Nucleus accumbens (tissue), 56 donors: ENCODE measurements at places on chromosomes 12 and 14.

DNA sequence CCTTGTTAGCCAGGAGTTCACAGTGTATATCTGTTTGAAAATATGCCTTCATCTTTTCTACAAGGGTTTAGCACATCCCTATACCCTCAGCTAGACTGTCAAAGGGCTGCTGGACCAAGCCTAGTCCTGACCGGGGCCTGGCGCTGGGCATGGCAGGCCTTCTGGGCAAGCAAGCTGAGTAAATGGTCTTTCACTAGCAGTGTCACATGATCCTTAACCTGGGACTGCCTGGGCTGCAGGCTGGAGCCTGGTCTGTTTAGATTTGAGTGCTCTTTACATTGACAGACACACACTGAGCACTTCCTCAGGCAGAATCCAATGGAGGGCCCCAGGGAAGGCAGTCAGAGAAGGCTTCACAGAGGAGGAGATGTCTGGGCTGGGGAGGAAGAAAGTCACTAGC lies 6.9 kb upstream of the AVIL start:
- no peak for DNase-seq

- DNase-seq: no peak
These were observed 47.8 kb downstream of the LRCOL1 start for GRCh38 chr12:132562489-132563021.

DNA sequence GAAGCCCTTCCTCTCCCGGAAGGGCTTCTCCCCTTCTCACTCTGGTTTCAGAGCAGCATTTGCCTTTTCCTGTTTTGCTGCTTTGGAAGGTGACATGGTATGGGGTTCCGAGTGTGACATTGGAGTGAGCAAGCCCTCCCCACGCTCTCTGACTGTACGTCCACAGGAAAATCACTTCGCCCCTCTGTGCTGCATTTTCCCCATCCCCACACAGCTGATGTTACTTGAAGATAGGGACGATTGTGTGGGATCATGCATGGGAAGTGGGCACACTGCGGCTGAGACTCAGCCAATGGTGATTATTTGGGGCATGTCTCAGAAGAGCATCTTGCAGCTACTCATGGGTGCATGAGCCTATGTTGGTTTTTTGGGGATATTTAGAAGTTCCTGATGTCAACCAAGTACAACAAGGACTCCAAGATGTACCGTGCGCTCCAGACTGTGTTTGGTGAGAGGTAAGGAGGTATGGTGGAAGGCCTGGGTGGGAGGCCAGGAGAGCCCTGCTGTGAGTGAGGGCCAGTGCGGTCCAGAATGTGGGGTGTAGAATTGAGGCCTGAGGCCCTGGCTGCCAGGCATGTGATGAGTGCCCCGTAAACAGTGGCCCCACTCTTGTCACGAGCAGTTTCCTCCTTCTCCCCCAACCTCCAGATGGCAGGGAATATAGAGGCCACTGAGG lies 15.1 kb downstream of the CYP46A1 start:
- no peak for DNase-seq

GRCh38 chr14:99899578-99900178 lies 106.5 kb downstream of the EML1 start:
- no peak for DNase-seq

GRCh38 chr12:92075425-92075914 lies 70.2 kb downstream of the BTG1 start:
- no peak for DNase-seq

- no peak for DNase-seq
These were observed 196.3 kb downstream of the PAX9 start for GRCh38 chr14:36857842-36858445.

DNA sequence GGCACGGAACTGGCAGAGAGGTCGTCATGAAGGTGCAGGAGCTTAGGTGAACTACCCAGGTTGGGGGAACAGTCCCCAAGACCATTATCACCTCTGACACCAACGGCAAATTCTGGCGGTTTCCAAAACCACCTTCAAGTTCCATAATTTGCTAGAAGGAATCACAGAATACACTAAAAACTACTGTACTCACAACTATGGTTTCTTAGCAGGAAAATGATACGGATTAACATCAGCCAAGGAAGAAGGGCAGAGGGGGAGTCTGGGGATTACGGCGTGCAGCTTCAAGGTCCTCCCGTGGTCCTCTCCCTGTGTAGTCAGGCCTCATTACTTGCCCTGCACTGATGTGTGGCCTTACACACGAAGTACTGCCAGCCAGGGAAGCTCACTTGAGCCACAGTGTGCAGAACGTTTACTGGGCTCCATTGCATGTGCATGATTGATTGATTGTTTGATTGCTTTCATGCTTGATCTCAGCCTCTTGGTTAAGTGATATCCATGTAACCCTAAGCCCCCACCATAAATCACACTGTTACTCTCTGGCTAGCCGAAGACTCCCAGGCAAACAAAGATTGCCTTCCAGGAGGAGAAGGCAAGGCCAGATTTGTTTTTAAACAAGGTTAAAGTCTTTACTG lies 837 bp upstream of the STX2 start:
- no peak for DNase-seq
